D341Med (cell line): ENCODE measurements at places on chromosomes 3 and 15.

DNA sequence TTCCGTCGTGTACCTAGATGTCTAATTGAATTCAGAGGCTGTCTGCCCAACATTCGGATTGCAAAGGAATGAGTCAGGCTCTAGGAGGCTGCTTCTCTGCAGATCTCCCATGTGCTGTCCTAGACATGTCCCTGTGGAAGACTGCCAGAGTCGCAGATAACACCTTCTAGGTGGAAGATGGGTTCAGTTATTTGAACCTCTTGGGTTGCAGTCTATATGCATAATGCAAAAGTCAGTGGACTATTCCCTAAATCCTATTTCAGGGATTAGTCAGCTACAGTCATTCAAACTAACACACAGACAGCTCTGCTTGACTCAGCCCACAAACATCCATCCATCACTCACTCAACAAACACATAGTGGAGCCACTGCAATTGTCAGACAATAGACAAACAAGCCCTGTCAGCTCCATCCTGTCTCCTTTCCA lies 300.0 kb upstream of the CTNNB1 start:
- DNase-seq, result no peak

GRCh38 chr3:150319900-150320299 lies 88.2 kb upstream of the TSC22D2 start:
- DNase-seq, result no peak

DNA sequence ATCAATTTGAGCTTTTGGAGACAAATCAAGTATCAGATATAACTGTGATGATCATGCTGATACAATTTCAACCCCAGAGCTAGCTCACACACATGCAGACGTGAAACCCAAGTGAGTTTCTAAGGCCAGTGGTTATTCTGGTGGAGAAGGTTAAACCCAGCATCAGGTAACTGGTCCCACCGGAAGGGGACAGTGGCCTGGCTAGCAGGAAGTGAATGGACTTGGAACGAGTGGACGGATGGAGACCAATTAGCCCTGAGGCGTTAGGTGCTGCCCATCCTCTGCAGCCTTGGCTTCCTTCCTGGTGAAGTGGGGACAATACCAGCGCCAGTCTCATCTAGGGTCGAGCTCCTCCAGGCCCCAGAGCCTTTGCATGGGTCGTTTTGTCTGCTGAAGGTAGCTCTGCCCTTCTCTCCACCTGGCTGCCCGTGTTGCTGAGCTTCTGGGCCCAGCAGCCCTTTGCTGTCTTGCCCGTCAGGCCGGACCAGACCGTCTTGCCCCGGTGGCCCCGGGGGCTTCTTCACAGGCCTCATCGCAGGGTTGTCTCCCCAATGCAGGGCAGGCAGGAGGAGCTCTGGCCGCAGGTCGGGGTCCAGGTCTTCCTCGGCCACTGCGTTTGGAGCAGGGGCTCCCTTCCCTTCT lies 915 bp upstream of the KCTD6 start:
- DNase-seq, result no peak

DNA sequence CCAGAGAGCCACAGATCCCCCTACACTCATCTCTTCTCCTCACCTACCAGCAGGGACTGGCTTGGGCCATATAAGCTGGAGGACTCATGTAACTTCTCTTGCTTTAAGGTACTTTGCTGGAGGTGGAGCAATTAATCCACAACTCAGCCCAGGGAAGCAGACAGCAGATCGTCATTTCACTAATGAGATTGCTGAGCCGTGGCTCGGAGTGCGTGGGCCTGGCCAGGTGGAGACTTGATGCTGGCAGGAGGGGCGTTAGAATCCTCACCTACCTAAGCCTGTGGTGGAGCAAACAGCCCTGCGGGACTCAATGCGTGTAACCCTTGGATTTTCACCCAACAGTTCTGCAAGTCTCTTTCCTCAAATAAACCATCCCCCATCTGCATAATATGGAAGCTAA lies 253.2 kb downstream of the RORA start:
- no peak for DNase-seq

DNA sequence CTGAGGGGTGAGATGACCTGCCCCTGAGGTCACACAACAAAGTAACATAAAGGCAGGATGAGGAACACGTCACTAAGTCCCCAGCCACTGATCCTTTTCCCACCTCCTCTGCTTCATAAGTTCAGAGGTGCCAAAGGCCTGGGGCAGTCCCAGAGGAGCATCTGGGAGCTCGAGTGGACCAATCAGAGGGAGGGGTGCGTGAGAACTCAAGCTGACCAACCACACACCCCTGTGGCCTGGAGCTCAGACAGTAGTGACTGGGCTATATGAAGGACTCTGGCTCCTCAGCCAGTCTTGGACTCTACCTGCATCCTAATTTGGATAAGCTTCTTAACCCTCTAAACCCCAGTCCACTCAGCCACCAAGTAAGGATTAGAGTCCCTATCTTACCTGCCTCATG lies 28.0 kb upstream of the CAV3 start:
- DNase-seq, result no peak

- DNase-seq, result no peak
Measured at GRCh38 chr3:49534581-49535441, 19.5 kb upstream of the BSN start.
